ENCODE measurements at places on chromosomes 4 and X.

GRCh38 chr4:5893004-5893580 is at the start of gene CRMP1:
Gene CRMP1, minus strand, starts transcription at chr4:5893086. Its CDS starts 117 bp downstream, at chr4:5892969.
- DNase-seq = no peak

DNA sequence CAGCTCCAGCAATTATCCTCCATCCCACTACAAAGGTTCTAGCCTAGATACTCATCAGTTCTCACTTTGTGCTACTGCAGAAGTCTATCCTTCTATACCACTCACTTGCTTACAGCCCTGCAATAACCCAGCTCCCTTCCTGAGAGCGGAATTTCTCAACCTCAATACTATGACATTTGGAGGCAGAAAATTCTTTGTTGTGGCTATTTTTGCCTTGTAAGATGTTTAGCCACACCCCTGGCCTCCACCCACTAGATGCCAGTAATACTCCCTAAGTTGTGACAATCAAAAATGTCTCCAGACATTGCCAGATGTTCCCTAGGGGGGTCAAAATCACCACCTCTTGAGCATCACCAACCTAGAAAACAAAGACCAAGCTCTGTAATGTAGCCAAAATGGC is 149.5 kb downstream of the QDPR start:
- DNase-seq = no peak

DNA sequence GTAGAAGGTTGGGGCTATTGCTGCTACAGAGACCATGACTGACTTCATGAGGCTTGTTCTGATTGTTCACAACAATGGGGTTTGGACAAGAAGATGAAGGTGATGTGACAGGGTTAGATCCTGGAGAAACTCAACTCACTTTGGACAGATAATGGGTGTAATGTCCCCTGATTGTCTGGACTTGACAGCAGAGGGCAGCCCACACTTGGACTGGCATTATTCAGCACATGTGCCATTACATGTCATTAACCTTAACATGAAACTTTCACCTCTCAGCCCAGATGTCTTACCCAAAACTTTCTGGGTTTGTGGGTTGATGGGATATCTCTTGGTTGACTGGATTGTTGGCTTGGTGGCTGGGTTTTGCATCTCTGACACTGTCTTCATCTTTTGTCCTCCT is 101.5 kb downstream of the MXRA5 start:
- no peak for DNase-seq

GRCh38 chrX:30576881-30577280 is 685 bp downstream of the TASL start:
- DNase-seq = no peak

- no peak for DNase-seq
These were observed 52.5 kb downstream of the SNX25 start for GRCh38 chr4:185261946-185262345.

- no peak for DNase-seq
These were observed 491.1 kb downstream of the AFF2 start for GRCh38 chrX:148991502-148991901.

DNA sequence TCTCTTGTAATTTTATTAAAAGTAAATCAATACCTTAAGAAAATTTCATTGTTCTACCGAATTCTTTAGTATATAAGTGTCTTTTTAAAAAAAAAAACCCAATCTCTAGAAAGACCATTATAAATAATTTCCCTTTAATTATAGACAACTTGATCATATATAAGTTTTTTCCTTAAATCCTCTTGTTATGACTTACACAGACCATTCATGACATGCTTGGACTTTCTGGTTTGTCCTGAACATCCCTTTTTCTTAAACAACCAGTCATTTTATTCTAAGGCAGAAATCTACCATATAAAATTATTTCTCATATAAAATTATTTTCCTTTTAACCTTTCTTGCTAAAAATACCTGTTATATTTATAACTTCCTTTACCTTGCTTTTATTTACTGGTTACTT is 15.4 kb upstream of the FHDC1 start:
- no peak for DNase-seq

DNA sequence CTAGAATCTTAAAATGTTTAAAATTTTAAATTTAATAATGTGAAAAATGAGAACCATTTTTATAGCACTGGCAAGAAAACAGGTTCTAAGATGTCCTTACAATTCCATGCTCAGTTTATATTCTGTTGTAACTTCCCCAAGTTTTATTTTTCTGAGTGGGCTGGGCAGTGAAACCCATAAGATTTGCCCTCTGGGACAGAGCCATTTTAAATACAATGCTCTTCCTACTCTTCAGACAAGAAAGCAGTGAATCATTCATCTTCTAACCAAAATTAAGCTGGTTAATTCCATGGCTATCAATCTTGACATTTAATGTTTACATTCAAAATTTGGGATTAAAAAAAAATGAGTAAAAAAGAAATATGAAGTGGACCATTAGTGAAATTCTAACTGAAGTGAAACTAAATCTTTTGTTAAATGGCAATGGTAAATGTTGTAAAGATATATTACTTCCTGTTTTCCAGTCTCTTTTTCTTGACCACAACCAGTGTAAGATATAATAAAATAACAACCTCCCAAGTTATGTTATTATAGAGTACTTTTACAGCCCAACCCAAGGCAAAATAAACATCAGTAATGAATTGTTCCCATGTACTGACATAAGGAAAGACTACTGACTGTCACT is 37.2 kb upstream of the PTPN13 start:
- no peak for DNase-seq

DNA sequence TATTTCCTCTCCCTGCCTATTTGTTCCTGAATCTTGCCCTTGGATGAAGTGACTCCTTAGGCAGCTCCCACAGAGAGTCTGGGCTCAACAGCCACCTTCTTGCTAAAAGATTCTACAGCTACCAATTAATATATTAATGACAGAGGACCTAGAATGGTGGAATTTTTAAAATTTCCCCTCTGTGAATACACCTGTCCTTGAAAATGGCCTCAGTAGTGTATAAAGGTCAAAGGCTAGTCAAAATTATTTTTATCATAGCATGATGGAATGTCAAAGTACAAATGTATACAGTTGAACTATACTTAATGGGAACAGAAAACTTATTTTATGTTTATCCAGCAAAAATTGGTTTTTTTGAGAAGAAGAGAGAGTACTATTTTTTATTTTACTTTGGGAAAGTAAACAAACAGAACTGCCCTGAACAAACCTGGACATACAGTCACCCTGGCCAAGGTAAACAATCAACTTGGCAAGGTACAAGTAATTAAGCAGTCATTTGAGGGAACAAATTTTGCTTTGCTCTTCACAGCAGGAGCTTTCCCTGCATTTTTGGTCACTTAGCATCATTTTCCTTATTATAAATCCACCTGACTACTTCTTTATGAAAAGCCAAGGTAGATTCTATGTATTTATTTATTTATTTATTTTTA is 250.8 kb downstream of the INPP4B start:
- DNase-seq = no peak

- DNase-seq = no peak
These were observed 91.7 kb downstream of the HPGD start for GRCh38 chr4:174430576-174430975.

DNA sequence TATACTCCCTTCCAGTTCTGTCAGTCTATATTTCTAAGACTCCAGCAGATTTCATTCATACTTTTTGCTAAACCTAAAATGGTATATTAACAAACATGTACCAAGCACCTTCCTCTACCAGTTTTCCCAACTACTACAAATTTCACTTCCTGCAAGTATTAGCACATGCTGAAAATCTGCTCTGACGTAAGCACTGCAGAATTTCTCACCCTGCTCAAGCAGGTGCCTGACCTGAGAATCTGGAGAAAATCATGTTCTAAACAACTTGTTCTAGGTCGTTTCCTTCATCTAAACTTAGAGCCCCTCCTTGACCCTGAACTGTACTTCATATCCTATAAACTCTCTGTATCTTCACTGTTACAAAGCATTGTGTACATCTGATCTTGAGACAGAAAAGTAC is 380.7 kb upstream of the NOCT start:
- DNase-seq = no peak

DNA sequence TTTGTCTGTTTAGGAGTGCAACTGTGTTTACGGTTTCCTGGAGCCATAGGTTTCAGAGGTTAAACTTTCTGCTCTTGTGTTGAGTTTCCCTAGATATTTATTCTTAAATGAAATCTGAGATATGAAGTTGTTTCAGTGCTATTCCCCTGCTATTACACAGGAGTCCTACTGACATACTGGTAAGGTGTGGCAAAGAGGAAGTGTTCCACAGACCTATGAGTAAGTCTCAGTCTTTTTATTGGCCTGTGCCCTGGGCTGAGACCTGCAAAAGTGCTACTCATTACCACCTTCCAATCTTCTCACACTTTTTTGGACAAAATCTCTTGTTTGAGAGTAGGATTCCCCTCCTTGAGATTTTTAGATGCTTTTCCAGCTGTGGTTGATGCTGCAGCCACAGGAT is 35.6 kb upstream of the MAGEA8 start:
- DNase-seq = no peak

All from T-helper 22 cell (primary cell).